ENCODE measurements at places on chromosomes 7 and 10. TPM values are rescaled to one million over a fixed set of nuclear protein-coding genes. Genes with fewer than 3 reads are reported as not detected.

DNA sequence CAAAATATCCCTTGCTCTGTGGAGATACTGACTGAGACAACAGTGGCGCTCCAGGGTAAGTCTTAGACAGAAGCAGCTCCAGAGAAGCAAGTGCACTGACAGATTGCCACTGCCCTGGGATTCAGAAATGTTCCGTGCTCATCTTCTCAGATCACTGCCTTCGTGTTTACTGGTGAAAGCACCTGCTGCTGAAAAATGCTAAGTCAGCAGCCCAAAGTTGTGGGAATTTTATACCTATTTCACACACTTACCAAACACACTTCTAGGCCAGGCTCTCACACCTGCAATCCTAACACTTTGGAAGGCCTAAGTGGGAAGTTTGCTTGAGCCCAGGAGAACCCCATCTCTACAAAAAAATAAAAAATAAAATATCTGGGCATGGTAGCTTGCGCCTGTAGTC is 63.2 kb upstream of the DLX6 start:
- DNase-seq = no peak

GRCh38 chr7:7793921-7794320 is 75.5 kb upstream of the RPA3 start:
- DNase-seq = no peak

DNA sequence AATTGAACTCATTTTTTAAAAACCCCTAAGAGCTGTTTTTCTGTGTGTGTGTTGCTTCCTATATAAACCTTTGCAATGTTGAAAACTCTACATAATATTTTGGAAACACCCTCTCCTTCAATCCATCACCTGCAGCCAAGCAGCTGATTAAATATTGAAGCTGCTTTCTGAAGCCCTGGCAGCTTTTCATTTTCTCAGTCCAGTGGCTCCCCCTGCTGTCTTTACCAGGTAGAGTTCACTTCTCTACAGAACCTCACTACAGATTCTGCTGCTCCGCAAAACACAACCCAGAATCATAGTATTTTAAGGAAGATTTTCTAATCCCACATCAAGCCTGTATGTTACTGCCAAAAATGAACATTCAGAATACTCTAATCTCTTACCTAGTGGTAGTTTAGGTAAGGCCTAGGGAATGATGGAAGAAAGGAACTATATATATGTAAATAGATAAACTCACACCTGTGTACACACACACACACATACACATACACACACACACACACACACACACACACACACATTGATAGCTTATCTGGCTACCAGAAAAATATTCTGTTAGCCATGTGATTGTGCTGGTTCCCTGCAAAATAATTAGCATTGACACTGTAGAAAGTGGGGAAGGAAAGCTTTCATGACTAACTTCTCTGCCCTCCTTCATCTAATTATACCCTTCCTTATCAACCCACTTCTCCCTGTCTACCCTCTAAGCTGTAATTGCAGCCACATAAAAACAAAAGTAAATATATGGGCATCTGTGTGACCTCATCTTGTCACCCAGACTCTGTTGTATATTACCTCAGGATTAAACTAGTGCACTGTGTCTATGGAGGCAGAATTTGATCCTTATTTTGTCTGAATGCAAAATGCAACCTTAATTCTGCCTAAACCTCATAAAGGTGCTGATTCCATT is 229.5 kb upstream of the FZD1 start:
- peak; percentile 42 for DNase-seq

GRCh38 chr10:92068900-92069299 is 145.3 kb downstream of the BTAF1 start:
- no peak for DNase-seq

ZNF107 gene
- 4.8 TPM for total RNA-seq

DNA sequence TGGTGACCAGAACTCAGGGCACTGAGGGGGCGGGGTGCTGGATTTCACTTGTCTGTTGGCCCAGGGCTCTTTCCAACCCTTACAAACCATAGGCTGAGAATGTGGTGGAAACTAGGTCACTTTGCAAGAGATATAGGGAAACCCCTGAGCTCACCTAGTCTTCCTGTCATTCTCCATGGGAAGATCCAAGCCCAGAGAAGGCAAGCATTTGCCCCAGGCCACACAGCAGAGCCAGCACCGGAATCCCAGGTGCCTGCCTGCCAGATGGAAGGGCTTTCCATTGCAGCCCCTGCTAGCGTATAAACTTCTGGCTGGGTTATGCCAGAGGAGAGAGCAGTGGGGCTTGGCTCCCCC is 427 bp downstream of the PYROXD2 start:
- DNase-seq = no peak

DNA sequence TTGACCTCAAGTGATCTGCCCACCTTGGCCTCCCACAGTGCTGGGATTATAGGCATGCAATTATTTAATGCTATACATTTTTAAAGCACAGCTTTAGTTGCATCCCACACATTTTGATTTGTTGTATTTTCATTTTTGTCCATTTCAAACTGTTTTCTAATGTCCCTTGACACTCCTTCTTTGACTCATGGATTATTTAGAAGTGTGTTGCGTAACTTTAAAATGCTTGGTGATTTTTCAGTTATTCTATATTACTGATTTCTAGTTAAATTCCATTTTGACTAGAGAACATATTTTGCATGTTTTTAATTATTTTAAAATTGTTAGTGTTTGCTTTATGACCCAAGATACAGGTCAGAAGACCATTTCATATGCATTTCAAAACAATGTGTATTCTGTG is 28.8 kb downstream of the EVX1 start:
- DNase-seq = no peak

GRCh38 chr7:136555933-136556332 is 312.5 kb upstream of the CHRM2 start:
- DNase-seq = no peak

DNA sequence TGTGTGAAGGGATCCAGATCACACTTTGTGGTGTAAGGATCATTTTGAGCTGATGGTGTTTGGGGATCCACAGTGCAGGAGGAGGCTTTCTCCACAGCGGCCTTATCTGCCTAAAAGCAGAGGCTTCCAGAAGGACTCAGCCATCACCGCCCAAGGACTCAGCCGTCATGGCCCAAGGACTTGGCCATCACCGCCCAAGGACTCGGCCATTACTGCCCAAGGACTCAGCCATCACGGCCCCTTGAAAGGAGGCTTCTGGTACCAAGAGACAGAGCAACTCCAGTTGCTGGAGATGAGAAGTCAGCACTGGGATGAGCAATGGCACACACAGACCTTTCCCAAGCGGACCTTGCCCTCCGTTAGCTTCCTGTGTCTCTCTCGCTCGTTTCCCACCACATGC is 6.0 kb upstream of the CFAP46 start:
- DNase-seq = no peak

- DNase-seq = no peak
Measured at GRCh38 chr10:87927091-87927490, 63.7 kb downstream of the PTEN start.
